ENCODE measurements at places on chromosomes 13 and 19. TPM values are rescaled to one million over a fixed set of nuclear protein-coding genes. Genes with fewer than 3 reads are reported as not detected.

The TEX101 gene
- not detected for total RNA-seq

The ZNF256 gene
- 3.6 TPM for total RNA-seq

The OR7D2 gene
- total RNA-seq = not detected

The CEACAM7 gene
- total RNA-seq = not detected

The GNG8 gene
- not detected for total RNA-seq

The VSTM1 gene
- total RNA-seq = not detected

Data from smooth muscle cell of the umbilical artery (primary cell).